ENCODE measurements at places on chromosomes 12 and 14.

DNA sequence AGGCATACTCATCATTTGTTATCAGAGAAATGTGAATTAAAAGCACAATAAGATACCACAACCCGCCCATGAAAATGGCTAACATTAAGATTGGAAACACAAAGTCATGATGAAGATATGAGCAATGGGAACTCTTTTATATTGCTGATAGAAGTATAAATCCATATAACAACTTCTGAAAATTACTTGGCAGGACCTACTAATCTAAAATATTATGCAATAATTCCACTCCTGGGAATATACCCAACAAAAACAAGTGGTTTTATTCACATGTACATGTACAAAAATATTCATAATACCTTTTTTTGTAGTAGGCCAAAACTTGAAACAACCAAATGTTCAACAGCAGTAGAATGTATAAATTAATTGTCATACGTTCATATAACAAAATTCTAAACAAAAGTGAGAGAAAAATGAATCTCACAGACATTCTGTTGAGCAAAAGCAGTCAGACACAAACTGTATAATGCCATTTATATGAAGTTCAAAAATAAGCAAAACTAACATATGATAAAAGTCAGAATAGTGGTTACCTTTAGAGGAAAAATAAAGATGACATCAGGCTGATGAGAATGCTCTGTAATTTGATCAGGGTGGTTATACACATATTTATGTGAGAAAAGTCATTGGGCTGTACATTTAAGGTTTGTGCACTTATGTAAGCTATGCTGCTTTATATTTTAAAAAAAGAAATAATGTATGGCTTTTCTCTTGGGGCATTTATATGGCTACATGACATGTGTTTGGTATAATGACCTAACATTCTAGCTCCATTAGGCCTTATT, 309.2 kb upstream of the KITLG start:
- DNase-seq, result no peak

GRCh38 chr14:92500491-92500941, 13.1 kb upstream of the RIN3 start:
- DNase-seq, result no peak

DNA sequence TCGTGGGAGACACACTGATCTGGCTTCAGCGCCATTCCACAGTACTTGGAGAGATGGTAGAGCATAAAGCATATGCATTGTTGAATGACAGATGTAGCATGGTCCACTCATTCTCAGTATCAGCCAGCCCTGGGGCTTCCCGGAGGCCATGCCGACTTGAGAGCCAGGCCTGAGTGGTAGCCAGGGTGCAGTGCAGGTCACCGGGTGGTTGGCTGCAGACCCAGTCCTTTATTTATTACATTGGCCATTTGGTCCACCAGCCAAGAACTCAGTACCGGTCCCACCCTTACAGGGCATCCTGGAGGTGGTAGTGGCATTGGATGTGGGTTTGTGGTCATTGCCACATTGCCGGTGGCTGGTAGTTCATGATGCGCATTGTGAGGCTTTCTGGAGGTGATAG, 121.6 kb upstream of the RTL1 start:
- no peak for DNase-seq

DNA sequence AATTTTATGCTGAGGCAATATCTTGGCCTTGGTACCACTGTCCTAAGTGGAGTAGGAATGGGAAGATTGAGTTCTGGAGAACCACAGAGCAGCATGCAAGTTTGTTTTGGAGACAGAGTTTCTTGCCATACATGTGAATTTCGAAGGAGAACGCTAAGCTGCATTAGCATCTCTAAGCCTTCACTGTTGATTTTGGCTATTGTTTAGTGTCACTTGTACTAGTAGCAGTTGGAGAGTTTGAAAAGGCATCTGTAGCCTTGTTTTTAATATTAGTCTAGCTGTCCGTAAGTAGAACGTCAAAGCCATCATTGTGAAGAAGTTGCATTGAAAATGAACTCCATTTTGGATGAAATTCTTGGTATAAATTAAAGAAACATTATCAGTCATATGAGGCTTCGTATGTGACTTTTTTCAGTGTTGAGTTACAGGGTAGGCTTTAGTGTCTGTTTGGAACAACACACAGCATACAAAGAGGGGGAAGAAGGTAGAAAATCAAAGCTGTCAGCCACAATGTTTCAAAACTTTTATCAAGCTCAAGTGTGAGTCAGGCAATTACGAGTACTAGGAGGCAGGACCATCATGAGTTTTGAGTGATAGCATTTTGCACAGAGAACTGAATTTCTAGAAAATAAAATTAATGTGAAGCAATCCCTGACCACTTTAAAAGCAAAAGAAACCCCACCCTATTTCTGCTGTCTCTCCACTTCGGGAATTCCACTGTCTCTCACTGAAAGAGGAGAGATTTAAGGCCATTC, 70.2 kb upstream of the NAV3 start:
- DNase-seq, result no peak

- no peak for DNase-seq
Observed at GRCh38 chr12:59240048-59240447, 319.7 kb upstream of the LRIG3 start.

DNA sequence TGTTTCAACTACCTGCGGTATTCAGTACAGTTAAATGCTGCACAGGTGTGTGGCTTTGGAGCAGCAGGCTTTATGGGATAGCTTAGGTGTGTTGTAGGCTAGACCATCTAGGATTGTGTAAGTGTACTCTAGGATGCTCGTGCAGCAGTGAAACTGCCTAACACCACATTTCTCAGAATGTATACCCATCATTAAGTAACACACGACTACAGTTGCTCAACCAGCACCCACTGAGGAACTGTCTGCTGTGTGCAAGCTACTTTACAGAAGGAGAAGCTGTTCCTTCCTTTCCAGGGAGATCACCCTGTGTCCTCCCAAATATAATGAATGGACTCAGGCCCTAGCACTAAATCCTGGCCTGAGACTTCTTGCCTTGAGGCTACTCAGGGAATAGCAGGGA, 94.8 kb downstream of the SLC24A4 start:
- DNase-seq, result no peak

DNA sequence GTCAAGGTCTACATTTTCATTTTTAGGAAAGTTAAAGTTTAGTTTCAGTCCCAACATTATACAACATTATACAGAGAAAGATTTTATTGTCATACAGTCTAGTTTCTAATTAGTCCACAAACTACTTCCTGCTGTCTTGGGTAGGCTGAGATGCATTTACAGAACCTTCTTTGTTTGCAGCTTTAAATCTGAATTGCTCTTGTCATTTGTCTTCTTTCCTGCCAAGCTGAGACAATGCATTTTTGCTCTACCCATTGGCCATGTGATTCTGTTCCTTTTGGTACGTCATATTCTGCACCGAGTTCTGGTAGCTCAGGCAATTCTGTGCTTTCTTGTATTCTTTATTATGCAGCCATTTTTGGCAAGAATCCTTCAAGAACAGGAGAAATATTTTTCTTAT, 228.5 kb downstream of the ATP23 start:
- no peak for DNase-seq
